Activated CD4-positive, alpha-beta T cell treated with anti-CD3 and anti-CD28 coated beads, Interleukin-2, amount 50 U/mL, for 24 hours (primary cell): ENCODE measurements at places on chromosomes 5 and 9.

DNA sequence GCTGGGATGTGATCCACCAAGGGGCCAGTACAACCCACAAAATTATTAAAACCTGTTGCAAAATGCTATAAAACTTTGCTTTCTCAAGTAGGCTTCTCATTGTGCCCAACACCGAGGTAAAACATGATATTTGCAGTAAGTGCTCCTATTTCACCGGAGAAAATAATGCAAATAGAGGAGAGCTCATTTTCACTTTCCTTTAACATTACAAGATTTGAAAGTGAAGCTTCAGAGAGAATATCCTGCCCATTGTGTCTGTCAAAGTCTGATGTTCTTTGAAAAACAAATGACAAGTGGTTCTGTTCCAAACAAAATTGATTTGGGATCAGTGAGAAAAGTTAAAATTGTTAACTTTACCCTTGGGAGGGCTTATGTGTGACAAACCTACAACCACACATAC lies 287.1 kb downstream of the KCNN2 start:
- no peak for DNase-seq

GRCh38 chr9:14453286-14453685 lies 139.3 kb upstream of the NFIB start:
- DNase-seq = no peak

- DNase-seq = no peak
Measured at GRCh38 chr9:12651125-12651524, 42.1 kb upstream of the TYRP1 start.

DNA sequence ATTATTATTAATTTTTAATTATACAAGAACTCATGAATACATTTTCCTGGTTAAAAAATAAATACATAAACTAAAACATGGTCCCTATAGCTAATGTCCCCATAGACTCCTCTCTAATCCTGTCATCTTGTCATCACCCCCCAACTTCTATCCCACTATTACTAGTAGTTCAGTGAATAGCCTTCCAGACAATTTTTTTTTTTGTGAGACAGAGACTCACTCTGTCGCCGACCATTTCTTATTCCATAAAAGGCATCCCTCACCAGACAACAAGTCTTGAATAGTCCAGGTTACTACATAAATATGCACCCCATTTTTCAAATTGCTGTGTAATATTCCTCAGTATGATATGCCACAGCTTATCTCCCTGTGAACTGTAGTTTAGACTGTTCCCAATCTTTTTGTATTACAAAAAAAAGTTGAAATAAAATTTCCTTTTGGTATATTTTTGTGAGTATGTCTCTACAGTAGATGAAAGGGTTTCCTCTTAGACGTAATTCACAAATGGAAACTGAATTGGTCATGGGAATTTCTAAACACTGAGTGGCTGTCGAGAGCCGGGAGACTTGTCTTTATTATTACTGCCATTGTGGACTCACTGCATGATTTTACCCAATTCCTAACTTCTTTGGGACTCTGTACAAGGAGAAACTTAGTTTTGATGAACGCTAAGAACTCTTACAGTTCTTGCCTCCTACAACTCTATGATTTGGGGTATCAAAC lies 6.4 kb upstream of the ABLIM3 start:
- no peak for DNase-seq

GRCh38 chr9:87713278-87713987 lies 12.5 kb upstream of the CTSL start:
- DNase-seq = no peak

DNA sequence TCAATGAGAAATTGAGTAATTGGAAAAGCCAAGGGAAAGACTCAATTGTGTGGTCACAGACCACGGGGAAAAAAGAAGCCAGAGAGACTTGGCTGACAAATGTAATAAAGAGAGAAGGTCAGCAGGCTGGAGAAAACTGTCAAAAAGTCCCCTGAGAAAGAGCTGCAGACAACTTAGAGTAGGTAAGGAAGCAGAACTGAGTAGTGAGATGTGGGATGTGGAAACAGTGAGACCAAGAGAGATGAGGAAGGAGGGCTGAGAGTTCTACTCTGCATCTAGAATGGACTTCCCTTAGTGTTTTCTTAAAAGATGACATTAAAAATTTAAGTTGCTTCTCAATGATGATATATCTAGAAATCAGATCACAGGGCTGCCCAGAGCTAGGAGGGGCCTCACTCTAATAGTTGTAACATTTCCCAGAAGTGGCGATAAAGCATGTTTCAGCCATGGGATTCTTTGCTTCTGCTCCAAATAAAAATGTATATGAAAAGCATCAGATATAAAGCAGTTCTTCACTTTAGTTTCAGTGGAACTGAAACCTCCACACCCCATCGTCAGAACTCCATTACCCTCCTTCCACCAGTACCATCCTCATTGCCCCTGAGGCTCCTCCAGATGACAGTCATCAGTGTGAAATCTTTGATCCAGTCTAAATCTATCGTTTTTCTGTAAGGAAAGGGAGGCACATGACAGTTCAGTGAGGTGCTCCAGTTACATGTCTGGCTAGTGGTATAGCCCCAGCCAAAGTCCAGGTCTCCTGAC lies 80.6 kb downstream of the SPEF2 start:
- no peak for DNase-seq

GRCh38 chr5:56717253-56717987 lies 97.9 kb upstream of the MAP3K1 start:
- DNase-seq = no peak
